ENCODE measurements at places on chromosomes 6 and 20.
A peak's percentile ranks its signal among the peaks of the same experiment; 100 is the strongest.

- no peaks in the 10 kb centered on the region for H3K27me3 ChIP-seq
- no peaks in the 10 kb centered on the region for H3K36me3 ChIP-seq
- no peak overlapping the region for H3K4me3 ChIP-seq
- no peak overlapping the region for H3K27ac ChIP-seq
- no peaks in the 10 kb centered on the region for H3K4me1 ChIP-seq
- no peak for DNase-seq
Measured at GRCh38 chr6:168387911-168388310, 53.1 kb upstream of the SMOC2 start.

DNA sequence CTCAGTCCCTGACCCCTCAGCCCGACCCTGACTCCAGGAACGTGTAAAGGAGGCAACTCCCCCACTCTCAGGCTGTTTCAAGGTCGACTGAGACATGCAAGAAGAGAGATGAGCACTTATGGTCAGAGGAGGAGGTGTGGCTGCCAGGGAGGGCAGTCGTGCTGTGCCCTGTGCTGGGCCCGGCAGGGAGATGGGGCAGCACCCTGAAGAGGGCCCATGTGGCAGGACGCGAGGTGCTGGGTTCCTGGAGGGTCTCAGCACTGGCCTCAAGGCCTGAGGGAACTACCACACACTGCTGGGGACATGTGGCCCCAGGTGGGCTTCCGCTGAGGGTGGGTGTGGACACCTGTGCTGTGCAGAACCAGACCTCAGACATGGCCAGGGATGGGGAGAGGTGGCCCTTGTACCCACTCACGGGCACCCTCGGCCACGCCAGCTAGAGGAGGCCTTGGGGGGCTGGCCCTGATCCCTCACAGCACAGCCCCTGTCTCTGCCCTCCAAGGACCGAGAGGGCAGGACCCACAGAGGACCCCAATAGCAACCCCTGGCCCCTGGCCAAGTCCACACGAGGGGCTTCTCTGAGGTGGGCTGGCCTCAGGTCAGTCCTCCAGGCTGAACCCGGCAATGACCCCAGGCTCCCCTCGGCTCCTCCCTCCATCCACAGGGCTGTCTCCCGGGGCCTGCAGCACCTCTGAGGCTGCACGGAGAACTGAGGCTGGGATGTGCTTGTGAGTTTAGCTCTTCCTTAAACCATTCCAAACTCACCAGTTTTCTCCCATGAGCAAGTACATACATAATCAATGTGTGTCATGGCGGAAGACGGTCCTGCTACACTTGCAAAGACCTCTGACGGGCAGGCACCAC, 8.7 kb downstream of the SLC2A4RG start:
- no peak overlapping the region for H3K27ac ChIP-seq
- no peak overlapping the region for H3K4me3 ChIP-seq
- H3K27me3 ChIP-seq = no peaks in the 10 kb centered on the region
- no peak for DNase-seq
- H3K4me1 ChIP-seq = peaks cover 6% of the 10 kb centered on the region
- H3K36me3 ChIP-seq = peaks cover 7% of the 10 kb centered on the region

GRCh38 chr6:30721198-30722024, 1.3 kb downstream of the TUBB start:
- H3K4me1 ChIP-seq = peaks cover 63% of the 10 kb centered on the region
- H3K36me3 ChIP-seq = peaks cover 30% of the 10 kb centered on the region
- peak overlapping the region; percentile 92 for H3K27ac ChIP-seq
- no peaks in the 10 kb centered on the region for H3K27me3 ChIP-seq

DNA sequence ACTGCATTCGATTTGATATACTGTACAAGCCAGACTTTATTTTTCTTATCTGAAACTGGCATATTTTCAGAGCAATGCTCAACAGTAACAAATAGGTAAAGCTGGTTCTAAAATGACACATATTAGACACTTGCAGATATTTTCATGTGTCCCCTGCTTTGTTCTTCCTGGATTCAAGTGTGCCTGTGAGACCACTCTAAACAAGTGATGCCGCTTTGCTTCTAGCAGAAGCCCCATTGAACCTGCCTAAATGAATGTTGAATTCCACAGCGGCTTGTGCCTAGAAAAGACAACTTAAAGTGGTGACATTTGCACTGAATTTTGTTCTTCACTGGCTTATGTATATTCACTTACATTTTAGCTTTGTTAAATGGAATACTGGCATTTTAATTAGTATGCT, 115.7 kb downstream of the AKAP7 start:
- H3K36me3 ChIP-seq = no peaks in the 10 kb centered on the region
- H3K27me3 ChIP-seq = no peaks in the 10 kb centered on the region
- DNase-seq = no peak
- H3K4me3 ChIP-seq = no peak overlapping the region
- H3K27ac ChIP-seq = no peak overlapping the region

DNA sequence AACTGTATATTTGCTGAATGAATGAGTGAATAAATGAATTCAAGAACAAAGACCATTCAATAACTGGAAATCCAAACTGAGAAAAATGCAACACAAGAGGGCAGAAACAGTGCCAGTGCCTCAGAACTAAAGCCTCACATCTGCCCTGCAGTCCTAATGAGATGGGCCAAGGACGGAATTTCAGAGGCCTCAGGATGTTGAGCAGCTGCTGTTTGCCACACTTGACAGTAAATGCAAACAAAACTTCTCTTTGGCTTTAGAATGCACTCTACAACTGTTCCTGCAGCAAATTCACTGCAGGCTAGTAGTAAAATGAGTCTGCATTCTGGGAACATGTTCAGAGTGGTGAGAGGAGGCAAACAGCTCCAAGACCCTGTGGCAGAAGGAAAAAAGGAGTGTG, 177.6 kb upstream of the LRFN2 start:
- H3K27me3 ChIP-seq = no peaks in the 10 kb centered on the region
- H3K36me3 ChIP-seq = no peaks in the 10 kb centered on the region
- H3K4me3 ChIP-seq = no peak overlapping the region
- no peaks in the 10 kb centered on the region for H3K4me1 ChIP-seq
- H3K27ac ChIP-seq = no peak overlapping the region

DNA sequence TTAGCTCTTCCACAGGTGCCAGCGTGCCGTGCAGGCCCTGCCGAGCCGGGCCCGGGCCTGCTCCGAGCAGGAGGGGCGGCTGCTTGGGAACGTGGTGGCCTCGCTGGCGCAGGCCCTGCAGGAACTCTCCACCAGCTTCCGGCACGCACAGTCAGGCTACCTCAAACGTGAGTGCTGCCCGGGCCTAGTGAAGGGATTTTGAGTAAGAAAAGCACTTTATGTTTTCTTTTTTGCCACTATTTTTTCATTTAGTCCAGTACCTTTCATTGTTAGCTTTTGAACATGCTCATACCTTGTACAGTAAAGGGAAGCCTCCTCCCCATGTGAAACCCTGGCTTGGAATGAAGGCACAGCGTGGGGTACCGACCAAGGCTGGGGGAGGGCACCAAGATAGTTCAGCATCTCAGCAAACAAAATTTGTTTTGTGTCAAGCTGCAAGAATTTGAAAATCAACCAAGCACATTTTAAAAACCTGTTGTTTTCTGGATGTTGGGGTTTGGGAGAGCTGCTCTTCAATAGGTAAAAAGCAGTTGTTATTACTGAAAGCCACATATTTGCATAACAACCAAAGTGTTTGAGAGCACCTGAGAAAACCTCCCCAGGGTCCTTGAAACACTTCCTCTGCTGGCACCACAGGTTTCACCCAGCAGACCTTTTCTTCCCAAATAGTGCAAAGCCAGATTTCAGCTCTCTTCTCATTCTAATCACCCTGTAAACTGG, 18.4 kb downstream of the STX16 start:
- no peaks in the 10 kb centered on the region for H3K27me3 ChIP-seq
- no peak overlapping the region for H3K4me3 ChIP-seq
- peaks cover 41% of the 10 kb centered on the region for H3K36me3 ChIP-seq
- H3K4me1 ChIP-seq = no peaks in the 10 kb centered on the region
- H3K27ac ChIP-seq = no peak overlapping the region

- no peaks in the 10 kb centered on the region for H3K27me3 ChIP-seq
- no peaks in the 10 kb centered on the region for H3K36me3 ChIP-seq
- H3K4me1 ChIP-seq = peaks cover 6% of the 10 kb centered on the region
Measured at GRCh38 chr6:147759093-147759492, 250.6 kb downstream of the SAMD5 start.

DNA sequence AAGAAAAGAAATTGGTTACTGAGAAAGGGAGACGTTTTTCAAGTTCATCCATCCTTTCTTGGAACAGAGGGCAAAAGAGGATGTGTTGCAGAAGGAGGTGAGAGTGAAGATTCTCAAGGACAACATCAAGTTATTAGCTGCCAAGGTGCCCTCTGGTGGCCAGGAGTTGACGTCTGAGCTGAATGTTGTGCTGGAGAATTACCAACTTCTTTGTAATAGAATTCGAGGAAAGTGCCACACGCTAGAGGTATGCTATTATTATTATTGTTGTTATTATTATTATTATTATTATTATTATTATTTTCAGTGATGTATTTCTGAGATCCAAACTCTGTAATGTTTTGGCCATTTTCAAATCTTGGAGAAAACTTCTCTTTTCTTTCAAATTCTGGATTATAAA, 197.0 kb downstream of the UTRN start:
- DNase-seq = peak; percentile 18
- H3K36me3 ChIP-seq = peaks cover 9% of the 10 kb centered on the region
- no peak overlapping the region for H3K27ac ChIP-seq
- H3K4me3 ChIP-seq = no peak overlapping the region
- H3K27me3 ChIP-seq = no peaks in the 10 kb centered on the region

- no peaks in the 10 kb centered on the region for H3K36me3 ChIP-seq
- H3K27me3 ChIP-seq = no peaks in the 10 kb centered on the region
- no peak overlapping the region for H3K27ac ChIP-seq
- DNase-seq = no peak
- H3K4me3 ChIP-seq = no peak overlapping the region
- no peaks in the 10 kb centered on the region for H3K4me1 ChIP-seq
Measured at GRCh38 chr6:123812621-123813020, 9.0 kb downstream of the NKAIN2 start.

DNA sequence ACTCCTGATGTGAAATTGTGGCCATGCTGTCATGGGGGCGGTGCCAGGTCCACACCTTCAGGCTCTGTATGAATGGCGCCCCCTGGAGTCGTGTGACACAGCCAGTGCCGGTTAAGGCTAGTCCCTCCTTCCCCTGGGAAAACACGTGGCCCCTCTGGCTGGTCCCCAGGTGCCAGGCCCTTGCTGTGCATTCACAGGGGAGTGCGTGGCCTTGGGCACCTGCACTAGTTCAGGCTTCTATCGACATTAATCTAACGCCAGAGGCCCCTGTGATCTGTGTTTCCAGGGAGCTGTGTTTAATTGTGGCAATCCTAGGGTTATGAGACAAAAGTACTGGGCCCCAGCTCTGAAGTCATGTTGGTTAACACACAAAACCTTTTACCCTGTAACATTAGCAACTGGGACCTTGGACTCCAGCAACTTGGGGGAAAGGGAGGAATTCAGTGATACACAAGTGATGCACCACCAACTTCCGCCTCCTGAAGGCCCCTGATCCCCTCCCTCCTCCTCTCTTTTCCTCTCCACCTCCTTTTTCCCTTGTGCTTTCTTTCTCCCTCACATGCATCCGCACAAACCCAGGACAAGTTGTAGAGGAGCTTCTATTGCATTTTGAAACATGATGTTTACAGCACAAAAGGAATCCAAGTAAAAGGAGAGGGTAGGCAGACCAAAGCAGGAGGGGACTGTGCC, 74.0 kb downstream of the SSR1 start:
- peak; percentile 55 for DNase-seq
- no peak overlapping the region for H3K27ac ChIP-seq
- peaks cover 10% of the 10 kb centered on the region for H3K36me3 ChIP-seq
- no peak overlapping the region for H3K4me3 ChIP-seq
- H3K4me1 ChIP-seq = no peaks in the 10 kb centered on the region

- peaks cover 8% of the 10 kb centered on the region for H3K36me3 ChIP-seq
- no peak overlapping the region for H3K4me3 ChIP-seq
- DNase-seq = no peak
- H3K4me1 ChIP-seq = no peaks in the 10 kb centered on the region
- H3K27ac ChIP-seq = no peak overlapping the region
Measured at GRCh38 chr6:351867-352289, 39.7 kb upstream of the IRF4 start.

GRCh38 chr6:41739041-41739440, 3.6 kb upstream of the TFEB start:
- H3K4me1 ChIP-seq = peaks cover 4% of the 10 kb centered on the region
- no peak overlapping the region for H3K27ac ChIP-seq
- DNase-seq = no peak

GRCh38 chr20:53706466-53707370, 113.1 kb upstream of the ZNF217 start:
- no peaks in the 10 kb centered on the region for H3K36me3 ChIP-seq
- H3K4me3 ChIP-seq = no peak overlapping the region
- H3K4me1 ChIP-seq = peaks cover 3% of the 10 kb centered on the region

GRCh38 chr6:126267626-126268025, 72.3 kb upstream of the CENPW start:
- H3K27ac ChIP-seq = no peak overlapping the region
- H3K27me3 ChIP-seq = no peaks in the 10 kb centered on the region
- DNase-seq = no peak
